ENCODE measurements at places on chromosomes 4 and X. TPM values are rescaled to one million over a fixed set of nuclear protein-coding genes. Genes with fewer than 3 reads are reported as not detected.

Gene XKRX
- 0.06 TPM for total RNA-seq

Gene RAB33A
- total RNA-seq: not detected

Gene SLC9B1
- total RNA-seq: 0.28 TPM

Gene ABLIM2
- total RNA-seq: 4.8 TPM

Gene CENPVL1
- not detected for total RNA-seq

Gene KLHL4
- 0.19 TPM for total RNA-seq

Gene SPANXD
- total RNA-seq: not detected

DNA sequence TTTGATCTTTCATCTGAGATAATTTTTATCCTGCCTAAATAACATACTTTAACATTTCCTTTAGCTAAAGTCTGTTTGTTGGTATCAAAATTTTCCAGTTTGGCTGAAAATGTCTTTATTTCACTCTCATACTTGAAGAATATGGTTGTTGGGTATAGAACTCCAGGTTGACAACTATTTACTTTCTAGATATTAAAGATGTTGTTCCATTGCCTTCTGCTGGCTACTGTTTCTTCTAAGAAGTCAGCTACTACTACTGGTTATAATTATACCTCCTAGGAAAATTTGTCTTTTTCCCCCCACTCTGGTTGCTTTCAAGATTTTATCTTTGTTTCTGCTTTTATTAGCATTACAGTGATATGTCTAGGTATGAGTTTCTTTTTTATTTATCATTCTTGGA is 75.7 kb downstream of the SH3RF1 start:
- no peaks in the 10 kb centered on the region for H3K36me3 ChIP-seq
- H3K27me3 ChIP-seq: no peaks in the 10 kb centered on the region
- peaks cover under 1% of the 10 kb centered on the region for H3K4me1 ChIP-seq
- H3K4me3 ChIP-seq: no peak overlapping the region
- H3K27ac ChIP-seq: no peak overlapping the region

GRCh38 chr4:139655116-139655515 is 10.5 kb upstream of the MGST2 start:
- H3K27me3 ChIP-seq: no peaks in the 10 kb centered on the region
- no peak overlapping the region for H3K27ac ChIP-seq
- H3K4me3 ChIP-seq: no peak overlapping the region
- no peaks in the 10 kb centered on the region for H3K36me3 ChIP-seq

- no peak overlapping the region for H3K27ac ChIP-seq
- no peak overlapping the region for H3K4me3 ChIP-seq
- no peaks in the 10 kb centered on the region for H3K36me3 ChIP-seq
- DNase-seq: no peak
- no peaks in the 10 kb centered on the region for H3K4me1 ChIP-seq
Observed at GRCh38 chrX:103941201-103941975, 21.0 kb upstream of the TMSB15B start.

DNA sequence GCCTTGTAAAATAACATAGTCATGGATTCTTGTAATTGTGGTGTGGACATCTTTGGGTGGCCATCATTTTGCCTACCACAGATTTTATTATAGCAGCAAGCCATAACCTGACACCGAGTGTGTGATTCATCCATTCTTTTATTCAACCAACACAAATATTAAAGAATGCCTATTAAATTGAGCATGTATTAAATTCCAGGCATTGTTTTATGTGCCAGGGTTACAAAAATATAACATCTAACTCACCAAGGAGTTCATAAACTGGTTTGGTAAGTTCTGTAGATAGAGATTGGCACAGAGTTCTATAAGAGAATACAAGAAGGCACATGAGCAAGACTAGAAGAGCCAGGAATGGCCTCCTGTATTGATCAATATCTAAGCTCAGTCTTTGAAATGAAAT is 18.0 kb downstream of the NBDY start:
- H3K27ac ChIP-seq: no peak overlapping the region
- no peaks in the 10 kb centered on the region for H3K4me1 ChIP-seq
- H3K27me3 ChIP-seq: peaks cover 17% of the 10 kb centered on the region
- H3K4me3 ChIP-seq: no peak overlapping the region

GRCh38 chr4:83112231-83112630 is 2.3 kb downstream of the PLAC8 start:
- H3K4me3 ChIP-seq: no peak overlapping the region
- H3K27me3 ChIP-seq: no peaks in the 10 kb centered on the region
- DNase-seq: no peak
- no peak overlapping the region for H3K27ac ChIP-seq

DNA sequence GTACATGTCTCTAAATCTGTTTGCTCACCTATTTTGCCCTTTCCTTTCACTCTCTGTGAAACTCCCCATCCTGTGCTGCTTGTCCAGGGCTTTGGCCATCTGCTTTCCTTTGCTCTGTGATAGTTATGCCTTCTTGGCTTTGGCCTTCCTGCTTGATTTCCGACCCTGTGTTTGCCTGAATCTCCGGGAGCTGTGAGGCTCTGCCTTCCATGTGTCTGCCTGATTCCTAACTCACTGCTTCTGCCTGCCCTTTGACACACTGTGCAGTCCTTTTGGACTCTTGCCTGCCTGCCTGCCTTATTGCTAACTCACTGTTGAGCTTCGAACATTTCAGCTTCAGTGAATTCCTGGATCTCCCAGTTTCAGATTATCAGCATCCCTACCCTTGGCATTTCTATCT is 143.1 kb downstream of the C4orf33 start:
- no peak overlapping the region for H3K4me3 ChIP-seq
- H3K36me3 ChIP-seq: no peaks in the 10 kb centered on the region
- H3K4me1 ChIP-seq: no peaks in the 10 kb centered on the region
- DNase-seq: no peak
- no peaks in the 10 kb centered on the region for H3K27me3 ChIP-seq
- no peak overlapping the region for H3K27ac ChIP-seq

- H3K36me3 ChIP-seq: no peaks in the 10 kb centered on the region
- H3K27me3 ChIP-seq: no peaks in the 10 kb centered on the region
- peaks cover 5% of the 10 kb centered on the region for H3K4me1 ChIP-seq
- H3K27ac ChIP-seq: no peak overlapping the region
- DNase-seq: no peak
Observed at GRCh38 chr4:89114100-89114499, 2.8 kb downstream of the TIGD2 start.

DNA sequence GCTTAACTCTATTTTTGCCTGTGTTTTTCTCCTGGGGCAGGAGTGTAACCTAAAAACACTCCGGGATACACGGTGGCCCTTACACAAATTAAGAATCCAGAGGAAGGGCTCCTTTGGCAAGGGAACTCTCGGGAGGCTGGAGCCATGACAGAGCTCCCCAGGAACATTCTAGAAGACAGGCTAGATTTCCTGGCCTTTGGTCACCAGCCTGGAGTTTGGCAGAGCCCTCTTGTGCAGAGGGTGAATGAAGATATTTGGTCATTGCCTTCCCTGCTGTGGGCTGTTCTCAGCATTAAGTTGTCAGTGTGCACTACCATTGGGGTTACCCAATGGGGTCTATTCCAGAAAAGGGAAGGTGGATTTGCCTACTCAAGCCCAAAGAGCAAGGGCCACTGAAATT is 53.8 kb upstream of the LNX1 start:
- H3K27me3 ChIP-seq: no peaks in the 10 kb centered on the region
- no peaks in the 10 kb centered on the region for H3K36me3 ChIP-seq

- no peaks in the 10 kb centered on the region for H3K4me1 ChIP-seq
- no peak overlapping the region for H3K27ac ChIP-seq
- no peaks in the 10 kb centered on the region for H3K36me3 ChIP-seq
- H3K4me3 ChIP-seq: no peak overlapping the region
- H3K27me3 ChIP-seq: no peaks in the 10 kb centered on the region
- no peak for DNase-seq
Observed at GRCh38 chr4:121989715-121990114, 37.9 kb upstream of the TRPC3 start.

DNA sequence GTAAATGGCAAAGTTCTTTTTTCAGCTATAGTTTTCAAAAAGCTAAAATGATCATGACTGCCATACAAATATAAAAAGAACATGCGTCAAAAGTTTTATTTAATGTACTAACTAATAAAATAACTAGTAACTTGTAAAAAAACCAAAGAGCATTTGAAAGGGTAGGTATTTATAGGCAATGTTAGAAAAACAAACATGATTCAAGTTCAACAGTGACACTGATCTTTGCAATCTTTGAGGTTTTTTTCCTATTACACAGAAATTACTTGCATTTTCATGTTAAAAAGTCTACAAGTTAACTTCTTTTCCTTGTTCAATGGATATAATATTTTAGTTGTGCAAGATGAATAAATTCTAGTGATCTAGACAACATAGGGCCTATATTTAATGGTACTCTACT is 72.3 kb upstream of the GRID2 start:
- H3K4me3 ChIP-seq: no peak overlapping the region
- no peaks in the 10 kb centered on the region for H3K36me3 ChIP-seq

DNA sequence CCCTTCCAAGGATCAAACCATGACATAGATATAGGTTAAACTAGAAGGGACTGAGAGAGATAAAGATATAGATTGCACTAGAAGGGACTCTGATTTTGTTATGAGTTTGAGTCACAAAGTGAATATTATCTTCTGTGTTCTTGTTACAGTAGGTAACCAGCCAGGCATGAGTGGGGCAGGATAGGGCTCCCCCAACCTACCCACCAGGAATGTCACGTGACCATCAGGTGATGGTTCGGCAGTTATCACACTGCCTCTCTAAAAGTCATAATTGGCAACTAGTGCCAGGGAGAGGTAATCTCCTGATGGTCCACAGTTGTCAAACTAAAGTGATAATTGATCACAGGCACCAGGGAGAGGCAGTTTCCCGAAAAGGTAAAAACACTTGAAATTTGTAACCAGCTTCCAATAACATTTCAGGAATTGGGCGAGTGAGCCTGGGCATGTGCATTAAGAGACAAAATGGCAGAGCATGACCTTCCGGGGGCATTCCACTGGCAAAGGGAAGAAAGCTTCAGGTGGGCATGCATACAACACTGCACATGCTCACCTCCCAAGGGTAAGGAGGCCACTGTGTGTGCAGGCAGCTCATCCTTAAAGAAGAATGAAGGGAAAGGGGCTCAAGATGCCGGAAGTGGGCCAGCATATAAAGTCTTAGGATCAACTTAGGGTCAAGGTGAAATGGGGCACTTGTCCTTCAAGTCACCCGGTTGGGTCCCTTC is 533.6 kb upstream of the HTR2C start:
- DNase-seq: no peak
- no peaks in the 10 kb centered on the region for H3K36me3 ChIP-seq
- H3K27ac ChIP-seq: no peak overlapping the region
- H3K4me3 ChIP-seq: no peak overlapping the region
- no peaks in the 10 kb centered on the region for H3K4me1 ChIP-seq

DNA sequence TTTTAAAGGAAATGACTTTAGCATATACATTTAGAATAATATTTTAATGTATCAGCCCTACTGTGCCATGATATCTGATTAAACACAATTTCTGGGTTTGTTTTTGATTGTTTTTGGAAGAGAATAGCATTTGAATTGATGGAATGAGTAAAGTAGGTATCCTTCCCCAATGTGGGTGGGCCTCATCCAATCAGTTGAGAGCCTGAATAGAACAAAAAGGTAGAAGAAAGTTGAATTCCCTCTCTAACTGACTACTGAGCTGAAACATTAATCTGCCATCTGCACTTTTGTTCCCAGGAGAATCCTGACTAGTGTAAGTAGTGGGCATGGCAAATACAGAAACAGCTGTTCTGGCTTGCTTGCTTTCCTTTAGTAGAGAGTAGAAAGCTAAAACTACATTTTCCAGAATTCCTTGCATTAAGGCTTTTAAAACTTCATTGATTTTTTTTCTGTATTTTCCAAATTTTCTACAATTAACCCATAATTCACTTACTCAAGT is 9.7 kb upstream of the SEC24D start:
- H3K4me3 ChIP-seq: no peak overlapping the region
- H3K36me3 ChIP-seq: no peaks in the 10 kb centered on the region
- H3K27ac ChIP-seq: no peak overlapping the region
- no peak for DNase-seq
- H3K27me3 ChIP-seq: no peaks in the 10 kb centered on the region
